ENCODE measurements at places on chromosomes 12 and 14. TPM values are rescaled to one million over a fixed set of nuclear protein-coding genes. Genes with fewer than 3 reads are reported as not detected.
A peak's percentile ranks its signal among the peaks of the same experiment; 100 is the strongest.

- no peak for DNase-seq
- H3K4me3 ChIP-seq, result no peak overlapping the region
- H3K27me3 ChIP-seq, result no peaks in the 10 kb centered on the region
- no peak overlapping the region for H3K27ac ChIP-seq
- peaks cover 2% of the 10 kb centered on the region for H3K36me3 ChIP-seq
These were observed 4.3 kb downstream of the ARL6IP4 start for GRCh38 chr12:122984612-122985337.

DNA sequence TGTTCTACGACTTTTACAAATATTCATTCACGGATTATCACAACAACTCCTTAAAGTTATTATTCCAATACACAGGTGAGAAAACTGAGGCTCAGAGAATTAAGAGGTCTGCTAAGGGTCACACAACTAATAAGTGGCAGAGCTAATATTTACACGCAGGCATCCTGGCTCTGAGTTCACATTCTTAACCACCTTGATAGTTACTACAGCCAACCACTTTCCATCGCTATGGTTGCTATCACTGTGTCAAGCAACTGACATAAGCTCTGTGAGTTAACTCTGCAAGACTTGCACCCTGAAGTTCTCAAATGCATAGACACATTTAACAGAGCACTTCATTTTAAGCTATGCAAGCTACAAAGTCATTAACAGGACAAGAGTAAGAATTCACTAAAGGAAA, 3.7 kb downstream of the GLT8D2 start:
- H3K27ac ChIP-seq, result no peak overlapping the region
- no peaks in the 10 kb centered on the region for H3K27me3 ChIP-seq
- DNase-seq, result no peak
- no peaks in the 10 kb centered on the region for H3K36me3 ChIP-seq
- H3K4me3 ChIP-seq, result no peak overlapping the region
- no peaks in the 10 kb centered on the region for H3K4me1 ChIP-seq

GRCh38 chr14:93333631-93334103, 831 bp upstream of the BTBD7 start:
- peak overlapping the region; percentile 71 for H3K4me3 ChIP-seq
- peaks cover 11% of the 10 kb centered on the region for H3K4me1 ChIP-seq
- peak overlapping the region; percentile 57 for H3K27ac ChIP-seq

- no peaks in the 10 kb centered on the region for H3K4me1 ChIP-seq
- H3K27me3 ChIP-seq, result no peaks in the 10 kb centered on the region
- H3K36me3 ChIP-seq, result no peaks in the 10 kb centered on the region
- no peak overlapping the region for H3K27ac ChIP-seq
- no peak for DNase-seq
- H3K4me3 ChIP-seq, result no peak overlapping the region
These were observed 117.7 kb downstream of the SOX5 start for GRCh38 chr12:23831739-23832138.

DNA sequence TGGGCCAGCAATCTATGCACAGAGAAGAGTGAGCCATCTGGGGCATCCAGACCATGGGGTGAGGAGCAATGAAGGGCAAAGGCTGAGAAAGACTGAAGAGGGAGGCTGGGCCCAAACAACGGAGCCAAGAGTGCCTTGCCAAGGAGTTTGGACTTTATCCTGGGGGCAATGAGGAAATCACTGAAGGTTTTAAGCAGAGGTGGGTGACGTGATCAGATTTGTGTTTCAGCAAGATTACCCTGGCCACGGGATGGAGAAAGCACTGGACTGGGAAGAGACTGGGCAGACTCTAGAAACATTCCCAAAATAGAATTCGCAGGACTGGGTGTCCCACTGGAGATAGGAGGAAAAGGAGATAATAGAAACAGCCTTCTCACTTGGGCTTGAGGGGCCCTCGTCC, 65.3 kb downstream of the DPF3 start:
- no peaks in the 10 kb centered on the region for H3K4me1 ChIP-seq
- DNase-seq, result no peak
- H3K27me3 ChIP-seq, result peaks cover 10% of the 10 kb centered on the region
- H3K27ac ChIP-seq, result no peak overlapping the region

DNA sequence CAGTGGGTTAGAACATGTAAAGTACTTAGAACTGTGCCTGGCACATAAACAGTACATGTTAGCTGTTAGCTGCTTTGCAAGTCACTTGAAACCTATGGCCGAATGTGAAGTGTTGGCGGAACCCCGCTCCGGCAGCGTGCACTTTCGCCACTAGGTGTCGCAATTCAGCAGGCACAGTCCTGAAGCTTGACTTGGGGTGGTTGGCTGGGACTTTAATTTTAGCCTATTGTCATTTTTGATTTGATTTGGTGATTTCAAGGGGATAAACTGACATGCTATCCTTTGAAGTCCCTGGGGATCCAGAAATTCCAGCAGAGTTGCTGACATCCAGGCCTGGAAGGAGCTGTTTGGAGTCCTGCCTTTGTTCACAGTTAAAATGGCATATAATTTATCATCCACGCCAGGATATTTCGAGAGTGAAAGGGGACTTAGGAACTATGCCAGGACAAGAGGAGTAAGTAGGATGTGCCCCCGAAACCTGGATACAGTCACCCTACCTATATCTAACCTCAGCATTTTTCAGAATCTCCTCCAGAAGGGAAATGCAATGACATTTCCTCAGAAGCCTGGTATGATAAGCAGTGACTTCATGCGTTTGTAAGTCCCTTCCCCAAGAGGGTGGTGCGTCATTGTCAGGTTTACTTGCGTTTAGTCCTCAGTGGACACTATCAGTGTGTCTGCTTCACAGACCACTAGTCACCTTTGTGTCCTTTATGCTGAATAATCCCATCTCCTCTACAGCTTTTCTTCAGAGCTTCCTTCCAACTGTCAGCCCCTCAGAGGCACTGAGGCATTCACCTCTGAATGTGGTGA, 3.5 kb upstream of the TSPAN9 start:
- DNase-seq, result peak; percentile 72
- no peak overlapping the region for H3K4me3 ChIP-seq
- peaks cover 11% of the 10 kb centered on the region for H3K4me1 ChIP-seq
- no peak overlapping the region for H3K27ac ChIP-seq

- no peak overlapping the region for H3K27ac ChIP-seq
- no peak for DNase-seq
- no peaks in the 10 kb centered on the region for H3K27me3 ChIP-seq
- H3K36me3 ChIP-seq, result no peaks in the 10 kb centered on the region
- H3K4me1 ChIP-seq, result no peaks in the 10 kb centered on the region
These were observed 23.0 kb upstream of the EIF2B2 start for GRCh38 chr14:74979442-74980397.

DNA sequence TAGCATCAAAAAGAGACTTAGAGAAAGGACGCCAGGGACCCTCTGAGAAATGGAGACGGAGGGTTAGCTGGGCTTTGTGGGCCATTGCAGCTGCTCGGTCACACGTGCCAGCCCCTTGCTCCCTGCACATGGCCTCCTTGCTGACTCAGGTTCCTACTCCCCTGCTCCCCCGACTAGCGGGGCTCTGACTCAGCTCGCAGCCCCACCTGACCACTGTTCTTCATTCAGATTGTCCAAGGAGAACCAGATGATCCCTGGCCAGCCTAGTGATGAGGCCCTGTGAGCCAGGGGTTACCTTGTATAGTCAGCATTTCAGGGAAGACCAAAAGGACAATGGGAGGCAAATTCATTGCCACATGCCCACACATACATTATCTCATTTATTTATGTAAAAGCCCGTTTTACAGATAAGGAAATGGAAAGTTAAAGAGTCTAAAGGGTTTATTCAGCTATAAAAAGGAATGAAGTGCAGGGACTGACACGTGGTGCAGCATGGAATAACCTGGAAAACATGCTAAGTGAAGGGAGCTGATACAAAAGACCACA, 103.4 kb downstream of the LGMN start:
- no peak overlapping the region for H3K4me3 ChIP-seq
- H3K27me3 ChIP-seq, result no peaks in the 10 kb centered on the region
- peak overlapping the region; percentile 66 for H3K27ac ChIP-seq
- no peaks in the 10 kb centered on the region for H3K36me3 ChIP-seq
- DNase-seq, result no peak

DNA sequence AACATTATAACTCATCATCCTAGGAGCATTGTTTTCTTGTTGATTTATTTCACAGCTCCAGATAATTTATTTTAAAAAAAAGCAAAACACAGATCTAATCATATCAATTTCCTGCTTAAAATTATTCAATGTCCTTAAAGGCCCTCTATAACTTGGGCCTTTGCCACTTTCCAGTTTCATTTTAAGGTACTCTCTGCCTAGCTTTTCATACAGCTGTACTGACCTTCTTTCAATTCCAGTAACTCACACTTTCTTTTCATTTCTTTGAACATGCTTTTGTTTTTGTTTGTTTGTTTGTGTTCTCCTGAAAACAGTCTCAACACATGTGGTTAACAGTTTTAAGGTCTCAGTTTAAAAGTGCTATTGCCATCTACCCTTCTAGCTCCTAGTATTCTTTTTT, 281.9 kb downstream of the ACSS3 start:
- no peaks in the 10 kb centered on the region for H3K4me1 ChIP-seq
- no peaks in the 10 kb centered on the region for H3K27me3 ChIP-seq
- H3K27ac ChIP-seq, result no peak overlapping the region
- H3K4me3 ChIP-seq, result no peak overlapping the region
- no peak for DNase-seq

DNA sequence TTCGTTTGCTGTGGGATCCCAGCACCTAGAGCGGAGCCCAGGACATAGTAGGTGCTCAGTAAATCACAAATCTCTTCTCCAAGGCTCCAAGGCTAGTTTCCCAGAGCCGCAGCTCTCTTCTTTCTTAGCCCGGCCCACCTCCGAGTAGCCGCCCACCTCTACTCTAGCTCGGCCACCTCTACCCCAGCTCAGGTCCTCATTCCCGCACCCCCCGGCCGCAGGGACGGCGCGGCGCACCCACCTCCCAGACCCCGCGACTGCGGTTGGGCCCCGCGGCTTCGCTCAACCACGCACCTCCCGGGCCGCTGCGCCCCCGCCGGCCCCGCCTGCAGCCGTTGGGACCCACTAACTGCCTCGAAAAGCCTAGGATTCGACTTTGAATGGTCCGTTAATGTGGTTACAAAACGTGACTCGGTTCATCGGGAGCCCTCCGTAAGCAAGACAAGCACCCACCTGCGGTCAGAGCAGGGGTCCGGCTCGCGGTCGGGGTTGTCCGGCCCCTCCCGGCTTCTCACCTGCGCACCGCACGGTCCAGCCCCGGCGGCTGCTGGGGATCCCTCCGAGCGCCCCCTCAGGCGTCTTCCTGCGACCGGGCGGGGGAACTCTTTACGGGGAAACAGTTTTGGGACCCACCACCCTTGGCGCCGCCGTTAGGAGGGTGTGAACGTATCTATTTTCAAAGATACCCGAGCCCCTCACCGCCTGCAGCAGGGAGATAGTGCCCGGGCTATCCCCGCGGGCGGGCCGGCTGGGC, at the start of gene SLC2A14:
TSS of gene SLC2A14 (minus strand) at position 350 of the 754 bp plus-strand sequence. CDS start 3,035 bp downstream, outside the sequence.
- H3K4me3 ChIP-seq, result no peak within 1 kb of the TSS
- no peaks in the 10 kb centered on the region for H3K36me3 ChIP-seq
- no peak for DNase-seq
- H3K4me1 ChIP-seq, result no peaks in the 10 kb centered on the region
- H3K27ac ChIP-seq, result no peak within 1 kb of the TSS
- H3K27me3 ChIP-seq, result no peaks in the 10 kb centered on the region

DNA sequence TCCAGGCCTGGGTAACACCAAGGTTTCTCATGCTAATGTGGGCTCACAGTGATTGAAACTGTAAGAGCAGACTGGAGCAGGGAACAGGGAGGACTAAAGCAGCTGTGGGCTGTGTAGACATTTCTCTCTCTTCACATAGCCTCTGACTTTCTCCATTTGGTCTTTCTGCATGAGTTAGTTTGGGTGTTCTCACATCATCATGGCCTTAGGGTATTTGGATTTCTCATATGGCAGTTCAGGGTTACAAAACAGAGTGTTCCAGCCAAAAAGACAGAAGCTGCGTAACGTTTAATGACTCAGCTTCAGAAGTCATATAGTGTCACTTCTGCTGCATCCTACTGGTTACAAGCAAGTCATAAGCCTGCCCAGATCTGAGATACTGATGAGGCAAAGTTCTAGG, 52.0 kb upstream of the OSBPL8 start:
- H3K4me1 ChIP-seq, result no peaks in the 10 kb centered on the region
- H3K27me3 ChIP-seq, result no peaks in the 10 kb centered on the region
- no peak overlapping the region for H3K4me3 ChIP-seq
- H3K27ac ChIP-seq, result no peak overlapping the region

DNA sequence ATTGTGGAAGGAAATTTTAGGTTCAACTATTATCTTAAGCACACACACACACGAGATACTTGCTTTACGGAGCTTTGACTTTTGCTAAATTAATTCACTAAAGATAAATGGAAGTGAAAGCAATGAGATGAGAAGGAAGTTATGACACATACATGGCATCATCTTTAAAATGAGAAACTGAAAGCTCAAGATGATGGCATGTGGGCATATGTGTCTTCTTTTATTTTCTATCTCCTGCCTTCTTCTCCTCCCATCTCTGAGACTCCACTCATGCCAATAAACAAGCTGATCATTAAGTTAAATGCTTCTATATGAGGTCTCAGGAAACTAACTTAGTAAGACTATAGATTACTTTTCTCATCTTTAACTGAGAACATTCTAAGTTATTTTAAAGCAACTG, 216.7 kb downstream of the MED13L start:
- no peak for DNase-seq
- no peak overlapping the region for H3K4me3 ChIP-seq
- H3K27ac ChIP-seq, result no peak overlapping the region
- H3K27me3 ChIP-seq, result no peaks in the 10 kb centered on the region
- no peaks in the 10 kb centered on the region for H3K4me1 ChIP-seq
- no peaks in the 10 kb centered on the region for H3K36me3 ChIP-seq

DNA sequence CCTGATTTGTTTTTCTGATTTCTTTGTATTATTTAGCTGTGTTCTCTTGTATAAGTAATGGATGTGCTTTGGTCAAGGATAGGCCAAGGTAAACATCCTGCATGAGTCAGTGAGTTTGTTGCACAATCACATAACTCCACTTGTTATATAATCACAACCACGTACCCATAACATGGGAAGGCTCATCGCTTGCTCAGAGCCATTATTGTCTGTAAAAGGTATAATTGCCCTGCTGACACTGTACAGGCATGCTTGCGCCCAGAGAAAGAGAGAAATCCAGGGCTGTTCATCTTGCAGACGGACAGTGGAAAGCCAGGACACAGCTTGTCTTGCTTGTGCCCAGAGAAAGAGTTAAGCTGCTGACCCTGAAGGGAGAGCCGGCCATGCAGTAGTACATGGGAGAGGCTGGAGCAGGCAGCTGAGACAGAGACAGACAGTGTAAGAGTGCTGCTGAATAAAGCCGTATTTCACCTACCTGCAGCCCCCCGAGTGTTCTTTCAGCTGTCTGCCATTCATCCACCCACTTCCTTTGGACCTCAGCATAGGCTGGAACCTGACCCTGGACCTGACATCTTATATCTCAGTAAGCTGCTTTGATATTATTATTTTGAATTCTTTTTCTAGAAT, 174.7 kb upstream of the DAAM1 start:
- no peak overlapping the region for H3K27ac ChIP-seq
- H3K4me3 ChIP-seq, result no peak overlapping the region
- no peaks in the 10 kb centered on the region for H3K27me3 ChIP-seq
- H3K36me3 ChIP-seq, result no peaks in the 10 kb centered on the region
- H3K4me1 ChIP-seq, result no peaks in the 10 kb centered on the region

GRCh38 chr12:82638324-82638723, 48.4 kb upstream of the TMTC2 start:
- H3K27me3 ChIP-seq, result no peaks in the 10 kb centered on the region
- DNase-seq, result no peak
- H3K4me1 ChIP-seq, result no peaks in the 10 kb centered on the region
- no peak overlapping the region for H3K27ac ChIP-seq
- H3K4me3 ChIP-seq, result no peak overlapping the region

Gene BDKRB2
- 0.49 TPM for total RNA-seq

Gene KRT6C
- not detected for total RNA-seq

Gene SLC39A5
- 0.66 TPM for total RNA-seq

Gene CHGA
- not detected for total RNA-seq

Gene ZCCHC8
- total RNA-seq, result 30.5 TPM
